Fibroblast of lung (primary cell): ENCODE measurements at places on chromosomes 3 and 15.

DNA sequence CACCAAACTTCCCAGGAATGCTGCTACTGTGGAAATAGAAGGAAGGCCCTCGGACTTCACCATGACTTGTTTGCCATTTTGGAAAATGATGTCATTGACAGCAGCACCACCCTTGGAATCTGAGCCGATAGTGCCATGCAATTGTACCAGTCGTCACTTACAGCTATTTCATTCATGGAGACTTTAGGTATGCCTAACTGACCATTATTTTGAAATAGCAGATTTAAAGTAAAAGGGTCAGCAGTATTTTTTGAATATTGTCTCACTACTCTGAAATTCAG is 66.0 kb upstream of the ARL8B start:
- no peaks in the 10 kb centered on the region for H3K4me1 ChIP-seq
- H3K4me3 ChIP-seq, result no peak overlapping the region
- H3K27ac ChIP-seq, result no peak overlapping the region
- DNase-seq, result peak; percentile 45
- H3K36me3 ChIP-seq, result no peaks in the 10 kb centered on the region
- H3K27me3 ChIP-seq, result no peaks in the 10 kb centered on the region

DNA sequence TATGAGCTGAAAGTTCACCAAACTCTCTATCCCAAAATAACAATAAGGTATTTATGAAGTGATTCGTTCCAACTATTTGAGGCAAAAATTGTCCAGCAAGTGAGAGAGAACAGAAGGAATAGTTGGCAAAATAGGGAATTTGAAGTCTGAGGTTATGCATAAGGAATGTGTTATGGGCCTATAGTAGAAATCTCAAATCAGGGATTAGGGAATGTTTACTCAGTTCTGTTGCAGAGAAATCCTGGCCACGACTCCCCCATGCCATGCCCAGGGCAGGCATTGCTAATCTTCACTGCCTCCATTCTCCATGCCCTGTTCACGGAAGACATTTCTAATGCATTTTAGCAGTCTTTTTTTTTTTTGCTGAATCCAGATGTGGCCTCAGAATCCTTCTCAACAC is 58.6 kb downstream of the FLNB start:
- peak; percentile 84 for DNase-seq
- H3K27me3 ChIP-seq, result no peaks in the 10 kb centered on the region
- peaks cover 15% of the 10 kb centered on the region for H3K4me1 ChIP-seq
- no peak overlapping the region for H3K4me3 ChIP-seq

DNA sequence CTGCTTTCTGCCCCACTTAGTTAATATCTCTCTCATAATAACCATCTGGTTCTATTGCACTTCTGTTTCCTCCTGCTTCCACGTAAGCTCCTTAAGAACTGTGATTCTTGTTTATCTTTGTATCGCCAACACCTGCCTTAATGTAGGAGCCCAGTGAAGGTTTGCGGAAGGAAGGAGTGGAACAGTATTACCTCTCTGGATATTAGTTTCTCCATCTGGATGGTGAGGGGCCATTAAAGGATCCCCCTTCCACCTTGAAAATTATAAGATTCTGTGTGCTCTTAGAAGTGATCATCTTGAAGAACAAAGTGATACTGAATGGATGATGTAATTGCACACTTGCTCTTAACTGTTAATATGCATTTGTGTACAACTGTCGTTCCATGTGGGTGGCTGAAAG is 2.2 kb downstream of the CHRNA5 start:
- H3K27me3 ChIP-seq, result peaks cover 5% of the 10 kb centered on the region
- H3K36me3 ChIP-seq, result no peaks in the 10 kb centered on the region

- H3K27me3 ChIP-seq, result no peaks in the 10 kb centered on the region
- peak; percentile 62 for DNase-seq
- no peak overlapping the region for H3K27ac ChIP-seq
- H3K4me3 ChIP-seq, result no peak overlapping the region
Measured at GRCh38 chr3:148075771-148076716, 621.7 kb upstream of the AGTR1 start.
